ENCODE measurements at places on chromosomes 12 and 14. TPM values are rescaled to one million over a fixed set of nuclear protein-coding genes. Genes with fewer than 3 reads are reported as not detected.

TSHR gene
- not detected for polyA plus RNA-seq

IL22 gene
- polyA plus RNA-seq: not detected

PROX2 gene
- not detected for polyA plus RNA-seq

RNASE3 gene
- polyA plus RNA-seq: not detected

TMEM119 gene
- 0.33 TPM for polyA plus RNA-seq

TIMM9 gene
- 76.1 TPM for polyA plus RNA-seq

PRB3 gene
- not detected for polyA plus RNA-seq

CLEC4E gene
- polyA plus RNA-seq: not detected

LRP1-AS gene
- polyA plus RNA-seq: not detected
